ENCODE measurements at places on chromosomes 16 and 17.

DNA sequence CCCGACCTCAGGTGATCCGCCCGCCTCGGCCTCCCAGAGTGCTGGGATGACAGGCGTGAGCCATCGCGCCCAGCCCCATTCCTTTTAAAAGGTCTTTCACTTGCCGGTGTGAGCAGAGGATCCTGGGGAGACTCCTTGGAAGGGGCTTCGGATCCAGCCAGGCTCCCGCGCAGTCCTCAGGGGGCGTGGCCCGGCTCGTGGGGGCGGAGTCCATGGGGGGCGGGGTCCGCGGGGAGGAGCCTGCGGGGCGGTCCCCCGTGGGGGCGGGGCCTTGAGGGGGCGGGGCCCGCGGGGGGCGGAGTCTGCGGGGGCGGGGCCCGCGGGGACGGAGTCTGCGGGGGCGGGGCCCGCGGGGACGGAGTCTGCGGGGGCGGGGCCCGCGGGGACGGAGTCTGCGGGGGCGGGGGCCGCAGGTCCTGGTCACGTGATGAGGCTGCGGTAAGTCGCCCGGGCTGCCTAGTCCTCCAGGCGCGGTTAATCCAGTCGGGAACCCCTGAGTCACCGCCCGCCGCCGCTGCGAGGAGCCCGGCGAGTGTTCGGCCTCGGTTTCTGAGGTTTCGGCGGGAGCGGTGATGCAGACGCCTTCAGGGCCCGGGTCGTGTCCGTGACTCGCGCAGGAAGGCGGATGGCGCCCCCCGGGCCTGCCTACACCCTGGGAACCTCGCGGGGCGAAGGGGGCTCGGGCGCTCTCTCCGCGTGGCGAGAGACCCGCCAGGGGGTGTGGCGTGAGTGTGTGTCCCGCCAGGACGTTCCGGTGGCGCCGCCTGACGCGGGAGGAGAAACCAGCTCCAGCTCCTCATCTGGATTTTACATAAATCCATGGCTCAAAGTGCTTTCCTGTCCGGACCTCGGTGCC, 23.6 kb upstream of the ABR start:
- DNase-seq = peak; percentile 46

DNA sequence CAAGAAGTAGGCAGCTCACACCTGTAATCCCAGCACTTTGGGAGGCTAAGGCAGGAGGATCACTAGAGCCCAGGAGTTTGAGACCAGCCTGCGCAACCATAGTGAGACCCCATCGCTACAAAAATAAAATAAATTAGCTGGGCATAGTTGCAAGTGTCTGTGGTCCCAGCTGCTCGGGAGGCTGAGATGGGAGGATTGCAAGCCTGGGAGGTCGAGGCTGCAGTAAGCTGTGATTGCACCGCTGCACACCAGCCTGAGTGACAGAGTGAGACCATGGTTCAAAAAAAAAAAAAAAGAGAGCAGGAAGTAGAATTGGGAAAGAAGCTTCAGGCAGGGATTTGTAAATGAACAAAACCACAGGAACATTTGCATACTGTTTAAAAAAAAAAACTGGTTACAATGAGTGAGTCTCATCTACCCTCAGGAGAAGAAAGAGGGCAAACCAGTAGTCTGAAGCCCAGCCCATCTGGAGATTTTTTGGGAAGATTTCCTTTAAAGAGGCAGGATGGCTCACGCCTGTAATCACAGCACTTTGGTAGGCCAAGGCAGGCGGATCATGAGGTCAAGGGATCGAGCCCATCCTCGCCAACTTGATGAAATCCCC, 7.9 kb downstream of the MPV17L start:
- no peak for DNase-seq

DNA sequence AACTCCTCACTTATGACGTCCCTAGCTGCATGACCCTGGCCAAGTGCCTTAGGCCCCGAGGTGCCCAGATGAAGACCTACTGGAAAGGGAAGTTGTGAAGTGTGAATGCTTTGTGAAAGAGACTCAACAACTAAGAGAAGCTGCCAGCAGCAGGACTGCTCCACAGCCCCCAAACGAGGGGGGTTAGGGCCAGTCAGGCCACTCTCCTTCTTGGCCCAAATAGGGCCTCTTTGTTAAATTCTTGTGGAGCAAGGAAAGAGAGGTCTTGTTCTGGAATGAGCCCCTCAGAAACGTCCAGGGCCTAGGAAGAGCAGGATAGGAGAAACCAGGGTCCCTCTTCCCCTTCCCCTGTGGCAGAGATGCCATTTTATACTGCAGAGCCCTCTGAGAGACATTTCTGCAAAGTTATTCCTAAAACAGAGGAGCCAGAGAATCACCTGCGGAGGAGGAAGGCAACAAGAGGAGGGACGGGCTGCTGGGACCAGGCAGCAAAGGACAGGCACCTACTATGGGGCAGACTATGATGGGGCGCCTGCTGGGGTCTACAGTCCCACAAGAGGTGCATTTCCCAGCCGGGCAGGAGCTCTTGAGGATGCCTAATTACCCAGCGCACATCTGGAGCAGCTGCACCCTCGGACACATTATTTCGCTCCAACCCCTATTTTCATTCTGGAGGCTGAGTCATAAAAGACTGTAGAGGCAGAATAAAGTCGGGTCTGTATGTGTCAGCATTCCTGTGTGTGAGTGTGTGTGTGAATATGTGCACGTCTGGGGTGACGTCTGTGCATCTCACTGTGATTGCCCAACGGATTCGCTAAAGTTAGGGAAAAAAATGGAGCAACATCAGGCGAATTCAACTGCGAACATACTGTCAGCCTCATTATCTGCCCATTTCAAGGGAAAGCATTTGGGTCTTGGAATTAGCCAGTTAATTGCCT, 11.4 kb upstream of the HOXB9 start:
- DNase-seq = no peak

- no peak for DNase-seq
Observed at GRCh38 chr17:46082257-46082656, 83.2 kb downstream of the STH start.

GRCh38 chr17:80781807-80782277, 209.8 kb upstream of the CHMP6 start:
- DNase-seq = no peak

DNA sequence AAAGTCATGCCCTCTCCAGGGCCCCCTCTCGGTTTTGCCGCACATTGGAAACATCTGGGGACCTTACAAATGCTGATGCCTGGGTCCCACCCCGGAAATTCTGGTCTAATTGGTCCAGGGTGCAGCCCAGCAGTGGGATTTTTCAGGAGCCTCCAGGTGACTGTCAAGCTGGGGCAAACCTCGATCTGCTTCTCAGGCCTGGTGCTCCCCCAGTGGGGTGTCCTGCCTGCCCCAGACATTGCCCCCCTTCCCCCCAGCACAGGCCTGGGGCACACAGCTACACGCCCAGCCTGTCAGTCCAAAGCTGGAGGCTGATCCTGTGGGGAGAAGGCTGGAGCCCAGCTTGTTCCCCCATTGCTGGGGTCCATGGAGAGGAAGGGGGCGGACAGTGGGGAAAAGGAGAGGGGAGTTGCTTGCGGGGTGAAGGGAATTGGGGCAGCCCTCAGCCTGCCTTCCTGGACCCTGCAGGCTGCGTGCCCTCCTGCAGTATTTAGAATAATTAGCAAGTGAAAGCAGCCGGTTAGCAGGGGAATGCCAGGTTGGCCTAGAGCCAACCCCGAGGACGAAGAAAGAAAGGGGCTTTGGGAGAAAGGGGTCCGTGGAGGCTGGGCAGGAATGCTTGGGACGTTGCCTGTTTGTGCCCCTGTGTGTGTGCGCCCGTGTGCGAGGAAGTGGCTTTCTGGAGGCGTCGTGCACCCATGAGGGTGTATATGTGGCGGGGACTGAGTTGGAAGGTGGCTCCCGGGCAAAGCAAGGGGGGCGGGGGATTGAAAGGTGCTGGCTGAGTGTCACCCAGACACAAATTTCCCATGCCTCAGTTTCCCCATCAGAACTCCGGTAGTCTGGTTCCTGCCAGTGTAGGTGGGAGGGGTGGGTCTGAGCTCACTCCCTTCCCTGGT, 5.9 kb downstream of the FOXJ1 start:
- no peak for DNase-seq

DNA sequence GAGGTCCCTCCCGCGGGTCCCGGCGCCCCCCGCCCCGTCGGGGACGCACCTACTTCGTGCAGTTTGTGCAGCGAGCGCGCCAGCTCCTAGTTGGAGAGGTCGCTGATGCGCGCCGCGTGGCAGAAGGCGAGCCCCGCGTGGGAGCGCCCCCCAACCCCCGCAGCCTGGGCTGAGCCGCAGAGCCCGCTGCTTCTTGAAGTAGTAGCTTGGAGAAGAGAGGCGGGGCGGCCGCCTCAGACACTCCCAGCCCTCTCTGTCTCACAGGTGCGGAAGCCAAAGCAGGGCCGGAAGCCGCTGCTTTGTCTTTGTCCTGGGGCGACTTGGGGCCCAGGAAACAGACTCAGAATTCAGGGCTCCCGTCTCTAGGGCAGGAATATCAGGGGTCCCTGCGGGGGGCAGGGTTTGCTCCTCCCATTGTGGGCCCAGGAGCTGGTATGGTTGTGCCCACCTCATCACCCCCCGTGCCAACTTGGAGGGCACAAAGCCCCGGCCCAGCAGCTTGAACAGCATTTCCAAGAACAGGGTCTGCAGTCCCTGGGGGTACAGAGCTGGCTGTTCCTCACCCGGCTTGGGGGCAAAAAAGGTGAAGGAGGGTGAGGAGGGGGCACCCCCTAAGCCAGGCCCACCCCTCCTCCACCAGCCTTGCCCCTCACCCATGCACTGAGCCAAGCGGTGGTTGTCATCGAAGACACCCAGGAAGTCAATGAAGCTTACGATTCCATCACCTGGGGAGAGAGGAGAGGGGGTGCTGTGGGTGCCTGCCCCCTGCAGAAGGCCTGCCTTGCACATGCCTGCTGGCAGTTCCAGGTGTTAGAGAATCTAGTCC, 13.5 kb downstream of the SPATA32 start:
- peak; percentile 85 for DNase-seq

DNA sequence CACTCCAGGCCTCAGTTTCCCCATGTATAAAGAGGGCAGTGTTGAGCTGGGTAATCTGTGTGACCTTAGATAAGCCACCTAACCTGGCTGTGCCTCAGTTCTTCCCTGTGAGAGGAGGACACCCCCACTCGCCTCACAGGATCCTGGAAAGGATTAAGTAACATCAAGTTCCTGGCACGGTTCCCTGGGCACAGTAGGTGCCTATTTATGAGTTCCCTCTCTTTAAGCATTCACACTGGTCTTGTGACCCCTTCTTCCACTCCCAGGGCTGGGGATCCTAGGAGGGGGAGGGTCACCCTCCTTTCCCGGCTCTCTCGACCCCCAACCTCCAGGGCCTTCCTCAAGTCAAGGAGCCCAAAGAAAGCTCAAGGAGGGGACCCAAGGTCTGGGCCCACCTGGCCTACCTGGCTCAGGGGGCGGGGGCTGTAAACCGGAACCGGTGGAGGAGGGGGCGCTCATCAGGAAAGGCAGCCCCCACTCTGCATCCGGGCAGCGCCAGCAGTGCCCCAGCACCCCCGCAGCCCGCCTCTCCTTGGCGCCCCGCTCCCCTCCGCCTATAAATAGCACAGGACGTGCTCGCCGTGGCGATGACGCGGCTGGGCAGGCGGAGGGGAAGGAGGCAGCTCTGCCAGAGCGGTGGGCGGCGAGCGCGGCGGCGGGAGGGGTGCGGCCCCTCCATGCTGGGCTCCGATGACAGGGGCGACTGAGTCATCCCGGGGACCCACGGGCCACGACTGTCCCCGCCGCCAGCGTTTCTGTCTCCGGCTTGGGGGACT, 9.4 kb downstream of the RPL19 start:
- peak; percentile 74 for DNase-seq

GRCh38 chr16:16095646-16096045, 127.6 kb downstream of the ABCC6 start:
- DNase-seq = no peak

DNA sequence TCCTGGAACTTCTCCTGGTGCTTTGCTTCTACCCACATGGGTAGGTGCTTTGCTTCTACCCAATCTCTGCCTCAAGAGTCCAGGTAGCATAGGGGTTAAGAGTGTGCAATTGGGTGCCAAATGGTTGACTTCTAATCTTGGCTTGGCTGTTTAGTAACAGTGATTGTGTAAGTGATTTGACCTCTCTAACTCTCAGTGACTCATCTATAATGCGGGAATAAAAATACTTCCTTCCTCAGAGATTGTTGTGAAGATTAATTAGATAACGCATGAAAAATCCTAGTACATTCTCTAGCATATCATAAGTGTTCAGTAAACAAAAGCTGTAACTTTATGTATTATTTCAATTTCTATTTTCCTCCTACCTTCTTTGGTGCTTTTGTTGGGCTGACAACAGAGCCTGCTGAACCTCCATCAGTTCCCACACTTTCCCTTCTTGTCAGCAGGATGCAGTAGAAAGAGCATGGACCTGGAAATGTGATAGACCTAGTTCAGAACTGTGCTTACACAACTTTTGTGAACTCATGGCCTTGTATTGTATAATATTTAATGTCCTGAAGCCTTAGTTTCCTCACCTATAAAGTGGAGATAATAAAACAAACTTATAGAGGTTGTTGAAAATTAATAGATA, 72.9 kb upstream of the SMIM36 start:
- no peak for DNase-seq

GRCh38 chr16:23330583-23331249, 28.6 kb downstream of the SCNN1B start:
- no peak for DNase-seq

- DNase-seq = no peak
Observed at GRCh38 chr16:49833085-49833484, 22.8 kb downstream of the ZNF423 start.

- DNase-seq = no peak
Observed at GRCh38 chr16:67241008-67241900, 6.0 kb downstream of the FHOD1 start.

DNA sequence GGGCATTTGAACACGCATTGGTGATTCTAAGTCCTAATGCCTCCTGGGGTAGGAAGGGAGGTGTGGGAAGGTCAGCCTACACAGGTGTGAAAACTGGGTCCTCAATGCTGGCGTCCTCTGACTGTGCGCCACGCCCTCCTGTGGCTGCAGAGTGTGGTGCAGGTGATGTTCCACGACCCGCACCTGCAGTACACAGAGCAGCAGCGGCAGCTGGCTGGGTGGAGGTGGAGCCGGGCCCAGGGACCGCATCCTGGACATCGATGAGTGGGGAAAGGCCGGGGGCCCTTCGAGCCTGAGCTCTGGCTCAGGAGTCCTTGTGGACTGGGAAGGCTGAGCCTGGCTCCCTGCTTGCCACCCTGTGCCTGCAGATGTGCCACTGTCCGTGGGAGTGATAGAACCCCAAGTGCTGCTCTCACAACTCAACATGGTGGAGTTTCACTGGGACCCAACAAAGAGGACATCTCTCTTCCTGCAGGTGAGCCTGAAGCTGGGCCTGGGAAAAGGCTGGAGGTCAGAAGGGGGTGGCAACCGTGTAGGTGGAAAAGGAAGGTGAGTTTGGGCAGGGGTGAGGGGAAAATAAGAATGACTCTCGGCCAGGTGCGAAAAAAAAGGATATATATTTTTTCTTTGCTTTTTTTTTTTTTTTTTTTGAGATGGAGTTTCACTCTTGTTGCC, 14.0 kb upstream of the STAC2 start:
- peak; percentile 80 for DNase-seq

DNA sequence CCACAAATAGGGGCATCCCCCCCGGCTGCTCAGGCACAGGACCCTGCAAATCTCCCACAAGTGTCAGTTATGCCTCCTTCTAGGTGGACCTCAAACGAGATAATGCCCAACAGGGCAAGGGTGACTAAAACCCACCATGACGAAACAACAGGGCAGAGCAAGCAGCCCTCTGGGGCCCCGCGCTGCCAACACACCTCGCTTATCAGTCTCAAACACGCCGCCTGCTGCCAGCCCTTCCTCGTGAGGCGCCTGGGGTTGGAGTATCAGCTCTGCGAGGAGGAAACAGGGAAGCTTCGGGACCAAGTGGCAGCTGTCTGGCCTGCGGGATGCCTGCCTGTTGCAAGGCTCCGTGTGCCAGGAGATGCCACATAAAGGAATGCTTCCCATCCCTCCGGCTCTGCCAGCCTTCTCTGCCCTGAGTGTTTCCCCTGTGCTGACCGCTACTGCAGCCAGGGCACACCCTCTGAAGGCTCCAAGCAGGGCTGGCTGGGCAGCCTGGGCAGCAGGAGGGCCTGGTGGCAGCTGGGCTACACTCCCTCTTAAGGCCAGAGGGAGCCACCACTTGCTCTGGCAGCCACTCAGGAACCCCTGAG, 2.5 kb downstream of the SMIM5 start:
- DNase-seq = no peak
